Anterior cingulate cortex (tissue), 58 donors: ENCODE measurements at places on chromosomes 6 and 20.

- no peak for DNase-seq
Measured at GRCh38 chr6:25387483-25387882, 108.3 kb downstream of the CARMIL1 start.

DNA sequence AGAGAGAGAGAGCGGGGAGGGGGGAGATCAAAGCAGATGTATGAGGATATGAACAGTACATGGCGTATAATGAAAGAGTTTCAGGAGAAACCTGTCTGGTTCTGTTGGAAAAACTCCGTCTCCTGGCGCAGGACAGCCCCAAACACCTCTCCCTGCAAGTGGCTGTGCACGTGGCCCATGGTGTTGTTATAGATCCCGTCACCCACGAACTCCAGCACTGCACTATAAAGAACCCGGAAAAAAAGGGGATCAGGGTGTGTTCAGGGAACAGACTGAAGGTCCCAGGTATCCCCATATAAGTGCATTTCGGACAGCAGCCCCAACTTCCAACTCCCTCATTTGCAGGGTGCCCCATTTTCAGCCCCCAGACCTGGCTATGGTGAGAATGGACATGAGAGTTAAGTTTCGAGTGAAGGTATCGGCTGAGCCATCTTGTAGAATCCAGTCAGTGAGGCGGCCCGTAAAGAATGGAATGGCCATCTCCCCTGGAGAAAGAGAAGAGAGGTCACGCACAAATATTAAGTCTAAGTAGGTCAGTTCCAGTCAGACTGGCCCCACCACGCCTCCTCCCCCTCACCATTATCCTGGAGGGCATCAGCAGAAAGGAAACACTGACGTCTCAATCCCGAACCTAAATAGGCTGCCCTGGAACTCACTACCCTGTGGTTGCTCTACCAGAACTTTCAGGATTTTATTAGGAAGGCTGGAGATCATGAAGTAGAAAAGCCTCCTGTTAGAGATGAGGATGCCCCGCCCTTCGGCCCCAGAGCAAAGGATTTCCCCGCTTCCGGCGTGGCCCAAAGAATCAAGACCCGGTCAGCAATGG is 1.3 kb downstream of the TAP1 start:
- no peak for DNase-seq

- no peak for DNase-seq
Measured at GRCh38 chr20:15867899-15868298, 705.3 kb downstream of the KIF16B start.

DNA sequence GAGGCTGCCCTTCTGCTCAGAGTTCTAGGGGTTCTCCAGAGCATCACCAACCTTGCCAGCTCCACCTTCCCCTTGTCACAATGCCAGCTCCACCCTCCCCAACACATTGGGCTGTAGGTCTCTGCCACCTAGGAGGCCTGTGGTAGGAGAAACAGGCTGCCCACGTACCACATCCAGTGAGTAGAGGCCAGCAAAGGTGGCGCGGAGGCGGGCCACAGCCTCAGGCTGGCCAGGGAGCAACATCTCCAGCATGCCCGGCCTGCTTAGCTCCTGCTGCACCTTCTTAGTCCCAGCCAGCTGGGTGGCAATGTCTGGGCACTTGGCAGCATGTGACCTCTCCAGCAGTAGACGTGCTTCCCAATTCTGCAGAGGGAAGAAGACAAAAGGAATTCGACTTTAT is 23.8 kb downstream of the GSS start:
- DNase-seq, result no peak
